Left cardiac atrium (tissue), 4 donors: ENCODE measurements at places on chromosomes 7 and 10.
A peak's percentile ranks its signal among the peaks of the same experiment; 100 is the strongest.

DNA sequence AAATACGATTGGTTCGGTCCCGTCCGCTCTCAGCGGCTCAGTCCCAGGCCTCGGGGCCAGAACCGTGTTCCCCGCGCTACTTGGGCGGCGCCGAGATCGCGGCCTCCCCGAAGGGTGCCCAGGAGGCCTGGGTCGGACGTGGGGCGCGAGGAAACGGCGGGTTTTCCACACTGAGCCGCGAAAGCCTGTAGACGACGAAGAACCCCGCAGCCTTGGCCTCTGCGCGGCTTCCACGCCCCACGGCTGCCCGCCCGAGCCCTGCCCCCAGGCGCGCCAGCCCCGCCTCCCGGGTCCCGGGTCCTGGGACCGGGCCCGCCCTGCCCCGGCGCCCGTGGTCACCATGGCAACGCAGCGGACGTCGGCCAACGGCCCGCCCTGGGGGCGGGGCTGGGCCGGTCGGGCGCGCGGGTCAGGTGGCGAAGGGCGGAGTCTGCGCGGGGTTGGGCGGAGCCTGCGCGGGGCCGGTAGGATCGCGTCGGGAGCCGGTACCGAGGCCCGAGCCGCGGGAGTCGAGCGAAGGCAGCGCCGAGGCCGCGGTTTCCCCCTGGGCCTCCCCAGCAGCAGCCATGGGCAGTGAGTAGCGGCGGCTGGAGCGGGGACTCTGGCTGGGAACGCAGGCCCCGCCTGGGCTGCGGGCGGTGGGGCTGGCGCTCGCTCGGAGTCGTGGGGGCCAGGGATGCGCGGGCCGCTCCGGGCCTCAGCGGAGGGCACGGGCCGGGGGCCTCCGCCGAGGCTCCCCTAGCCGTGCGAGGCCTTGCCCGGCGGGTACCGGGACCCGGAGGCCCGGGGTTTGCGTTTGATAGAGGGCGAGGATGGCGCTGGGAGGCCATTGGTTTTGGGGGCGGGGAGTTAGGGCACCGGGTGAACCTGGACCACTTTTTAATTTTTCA lies at the start of gene SEC61A2:
Gene SEC61A2 (plus strand): TSS at position 456 of the 890 bp plus-strand sequence. CDS start 111 bp downstream, at position 567.
- DNase-seq: peak; percentile 96

DNA sequence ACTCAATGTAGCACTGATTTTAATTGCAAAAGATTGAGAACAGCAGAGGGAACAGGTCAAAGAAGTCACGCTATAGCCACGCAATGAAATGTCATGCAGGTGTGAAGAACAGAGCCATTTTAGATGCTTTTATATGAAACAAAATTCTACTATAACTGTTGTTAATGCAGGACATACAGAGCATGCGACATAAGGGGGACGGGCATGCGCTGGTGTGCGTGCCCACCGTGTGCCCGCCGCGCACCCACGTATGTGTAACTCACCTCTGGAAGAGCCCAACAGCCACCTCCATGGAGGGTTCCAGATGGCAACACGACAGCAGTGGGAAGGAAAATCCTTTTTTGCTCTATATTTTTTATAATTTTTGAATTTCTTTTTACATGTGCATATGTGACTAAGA lies 410.0 kb upstream of the RNF32 start:
- no peak for DNase-seq

GRCh38 chr10:117663750-117664149 lies 121.2 kb downstream of the EMX2 start:
- DNase-seq: no peak

- no peak for DNase-seq
These were observed 18.1 kb upstream of the AKR1E2 start for GRCh38 chr10:4807761-4808507.

- no peak for DNase-seq
These were observed 139.0 kb downstream of the ELFN1 start for GRCh38 chr7:1809070-1809469.
